Activated CD4-positive, alpha-beta memory T cell treated with anti-CD3 and anti-CD28 coated beads, Interleukin-2, amount 10 ng/mL, durations not matched to agents 7 days and 5 days (primary cell): ENCODE measurements at places on chromosomes 5 and 9.
A peak's percentile ranks its signal among the peaks of the same experiment; 100 is the strongest.

DNA sequence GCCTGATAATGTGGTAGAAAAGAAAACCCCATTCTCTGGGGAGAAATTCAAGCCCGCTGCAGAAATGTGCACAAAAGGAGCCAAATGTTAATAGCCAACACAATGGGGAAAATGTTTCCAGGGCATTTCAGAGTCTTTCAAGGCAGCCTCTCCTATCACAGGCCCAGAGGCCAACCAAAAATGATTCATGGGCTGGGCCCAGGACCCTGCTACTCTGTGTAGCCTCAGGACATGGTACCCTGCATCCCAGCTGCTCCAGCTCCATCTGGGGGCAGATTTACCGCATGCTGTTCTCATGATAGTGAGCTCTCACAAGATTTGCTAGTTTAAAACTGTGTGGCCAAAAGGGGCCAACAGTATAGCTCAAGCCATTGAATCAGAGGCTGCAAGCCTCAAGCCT, 41.1 kb downstream of the RAPGEF6 start:
- no peak for DNase-seq

DNA sequence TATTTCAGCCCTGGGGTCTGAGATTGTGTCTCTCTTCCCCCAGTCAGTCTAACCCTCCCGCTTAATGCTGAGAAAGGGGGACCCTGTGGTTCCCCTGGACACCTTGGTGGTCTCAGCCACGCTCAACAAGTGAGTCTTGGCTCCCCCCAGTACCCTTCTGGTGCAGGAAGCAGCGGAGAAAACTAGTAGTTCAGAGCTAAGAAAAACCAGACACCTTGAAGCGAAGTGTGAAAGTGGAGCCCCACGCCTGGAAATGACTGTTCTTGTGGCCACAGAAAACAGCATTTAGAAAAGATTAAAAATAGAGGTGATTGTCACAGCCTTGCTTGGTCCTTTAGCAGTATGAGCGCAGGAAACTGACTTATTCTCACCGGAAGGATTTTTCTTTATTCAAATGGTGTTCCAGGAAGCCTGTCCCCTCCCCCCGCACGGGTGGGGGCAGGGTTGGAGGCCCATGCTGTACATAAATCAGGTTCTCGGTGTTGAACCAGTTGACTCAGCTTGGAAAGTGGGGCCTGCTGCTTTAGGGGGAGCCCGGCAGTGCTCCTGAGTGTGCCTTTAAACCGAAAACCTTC, 8.1 kb downstream of the ARPC5L start:
- peak; percentile 90 for DNase-seq

GRCh38 chr9:134210908-134211810, 46.8 kb upstream of the RNU6ATAC start:
- no peak for DNase-seq

DNA sequence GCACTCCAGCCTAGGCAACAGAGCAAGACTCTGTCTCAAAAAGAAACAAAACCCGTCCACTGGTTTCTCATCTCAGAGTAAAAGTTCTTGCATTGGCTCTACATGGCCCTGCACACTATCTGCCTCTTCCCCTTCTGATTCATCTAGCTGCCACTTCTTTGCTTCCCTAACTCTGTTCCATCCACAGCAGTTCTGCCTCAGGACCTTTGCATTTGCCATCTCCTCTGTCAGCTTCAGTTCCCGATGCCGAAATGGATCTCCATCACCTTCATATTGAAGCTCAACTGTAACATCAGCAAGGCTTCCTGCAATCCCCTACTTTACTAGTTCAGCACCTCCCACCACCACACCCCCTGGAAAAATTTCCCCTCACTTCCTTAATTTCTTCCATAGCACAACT, 1.2 kb upstream of the PIGO start:
- DNase-seq, result no peak

DNA sequence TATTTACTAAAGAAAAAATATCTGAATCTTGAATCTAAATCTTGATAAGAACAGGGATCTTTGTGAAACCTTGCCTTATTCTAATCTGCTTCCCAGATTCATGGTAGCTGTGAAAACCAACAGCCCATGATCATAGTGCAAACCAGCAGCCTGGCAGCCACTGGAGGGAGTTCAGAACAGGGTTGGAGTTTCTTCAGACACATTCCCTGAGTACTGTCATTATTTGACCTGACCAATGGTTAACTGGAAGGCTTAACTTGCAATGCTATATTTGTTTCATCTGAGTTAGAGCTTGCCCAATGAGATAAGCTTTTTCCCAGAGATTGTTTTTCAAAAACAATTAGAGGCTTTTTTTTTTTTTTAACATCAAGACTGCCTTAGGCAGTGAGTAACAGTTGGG, 47.8 kb downstream of the LOX start:
- DNase-seq, result no peak

DNA sequence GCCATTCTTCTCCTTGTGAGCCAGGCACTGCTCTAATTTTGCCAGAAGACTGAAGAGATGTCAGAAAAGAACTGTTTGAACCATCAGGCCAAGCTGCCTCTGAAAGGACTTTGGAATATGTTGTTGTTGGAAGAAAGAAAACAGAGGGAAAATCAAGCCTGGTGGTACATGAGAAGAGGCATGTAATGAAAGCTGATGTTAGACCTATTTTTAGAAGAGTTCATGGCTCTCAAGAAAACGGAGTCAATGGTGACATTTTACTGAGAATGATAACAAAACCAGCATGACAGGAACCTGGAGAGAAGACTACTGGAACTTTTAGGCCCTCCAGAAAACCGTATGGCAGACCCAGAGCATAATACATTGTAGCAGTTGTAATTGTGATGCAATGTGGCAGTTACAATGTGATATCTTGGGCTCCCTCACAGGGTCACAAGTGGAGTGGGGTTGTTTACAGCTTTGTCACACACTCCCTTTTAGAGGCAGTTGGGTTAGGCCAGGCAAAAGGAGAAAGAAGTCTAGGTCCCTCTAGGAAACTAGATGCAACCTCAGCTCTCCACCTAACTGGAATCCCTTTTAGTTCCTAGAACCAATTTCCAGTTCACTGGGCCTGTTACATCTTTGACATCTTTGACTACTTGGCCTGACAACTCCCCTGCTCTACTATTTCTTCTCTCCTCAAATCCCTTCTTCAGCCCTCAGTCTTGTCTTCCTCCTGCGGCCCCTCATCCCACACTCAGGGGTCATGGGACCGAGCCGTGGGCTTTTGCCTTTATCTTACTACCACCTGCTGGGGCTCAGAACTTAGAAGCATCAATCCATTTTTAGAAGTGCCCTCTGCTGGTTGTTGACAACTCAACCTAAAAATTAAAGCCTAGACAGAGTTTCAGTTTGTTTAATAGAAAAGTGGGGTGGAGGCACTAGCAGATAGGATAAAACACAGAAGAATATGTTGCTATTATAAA, 61.2 kb upstream of the JAK2 start:
- DNase-seq, result no peak

DNA sequence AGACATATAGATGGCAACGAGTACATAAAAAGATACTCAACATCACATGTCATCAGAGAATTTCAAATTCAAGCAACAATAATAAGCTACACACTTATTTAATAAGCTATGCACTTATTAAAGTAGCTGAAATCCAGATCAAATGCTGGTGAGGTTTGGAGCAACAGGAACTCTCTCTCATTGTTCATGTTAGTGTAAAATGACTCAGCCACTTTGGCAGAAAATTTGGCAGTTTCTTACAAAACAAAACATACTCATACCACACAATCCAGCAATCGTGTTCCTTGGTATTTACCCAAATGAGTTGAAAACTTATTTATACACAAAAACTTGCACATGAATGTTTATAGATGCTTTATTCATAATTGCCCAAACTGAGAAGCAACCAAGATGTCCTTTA, 131.5 kb upstream of the NFIL3 start:
- DNase-seq, result no peak

DNA sequence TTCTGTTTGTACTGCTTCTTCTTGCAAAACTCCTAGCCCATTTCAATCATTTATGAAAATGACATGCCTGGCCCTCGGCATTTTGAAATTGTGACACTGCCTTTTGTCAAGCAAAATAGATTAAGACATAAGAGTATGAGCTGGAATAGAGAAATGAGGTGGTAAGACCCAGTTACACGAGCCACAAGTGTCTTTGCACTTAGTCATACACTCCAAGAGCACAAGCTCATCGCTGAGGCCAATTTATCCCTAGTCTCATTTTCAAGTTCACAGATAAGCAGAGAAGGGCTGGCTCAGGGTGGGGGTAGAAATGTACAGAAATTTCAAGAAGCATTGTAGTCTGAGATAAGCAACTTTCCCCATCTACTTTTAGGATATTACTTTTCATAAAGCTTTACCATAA, 40.6 kb upstream of the MAP1B start:
- DNase-seq, result no peak

DNA sequence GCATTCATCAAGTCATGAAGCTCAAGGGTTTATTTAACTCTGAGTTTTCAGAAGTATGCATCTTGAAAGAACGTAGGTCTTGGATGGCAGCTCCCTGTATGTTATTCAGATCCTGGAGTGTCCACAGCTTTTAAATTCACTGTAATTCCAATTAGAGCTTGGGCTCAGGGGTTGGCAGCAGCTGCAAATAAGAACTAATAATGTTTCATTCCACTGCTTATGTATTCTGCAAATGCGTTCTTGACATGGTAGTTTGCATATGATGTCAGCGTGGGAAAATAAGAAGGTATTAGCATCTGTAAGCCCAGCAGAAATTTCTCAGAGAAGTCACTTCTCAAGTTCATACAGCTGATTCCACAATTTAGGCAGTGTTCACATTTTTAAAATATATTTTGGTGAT, 58.4 kb downstream of the RORB start:
- DNase-seq, result no peak

- no peak for DNase-seq
Observed at GRCh38 chr5:157658893-157659292, 6.7 kb upstream of the SOX30 start.

- DNase-seq, result no peak
Observed at GRCh38 chr9:114416290-114416689, 28.5 kb upstream of the AKNA start.

DNA sequence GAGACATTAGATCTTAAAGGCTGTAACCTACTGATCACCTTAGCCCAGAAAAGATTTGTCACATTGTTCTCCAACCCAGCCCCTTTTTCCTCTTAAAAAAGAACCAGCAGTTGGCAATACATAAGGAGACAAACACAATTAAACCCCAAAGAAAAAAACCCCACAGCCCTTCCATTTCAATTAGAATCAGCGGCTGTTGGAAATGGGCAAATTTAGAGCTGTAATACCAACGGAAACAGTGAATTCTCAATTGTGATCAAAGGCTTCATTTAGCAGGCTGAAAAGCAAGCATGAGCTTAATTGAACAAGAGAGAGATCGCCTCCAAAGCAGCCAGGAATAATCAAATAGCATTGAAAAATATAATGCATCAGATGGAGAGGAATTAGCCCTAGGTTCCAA, 153.6 kb downstream of the FAM114A2 start:
- no peak for DNase-seq

DNA sequence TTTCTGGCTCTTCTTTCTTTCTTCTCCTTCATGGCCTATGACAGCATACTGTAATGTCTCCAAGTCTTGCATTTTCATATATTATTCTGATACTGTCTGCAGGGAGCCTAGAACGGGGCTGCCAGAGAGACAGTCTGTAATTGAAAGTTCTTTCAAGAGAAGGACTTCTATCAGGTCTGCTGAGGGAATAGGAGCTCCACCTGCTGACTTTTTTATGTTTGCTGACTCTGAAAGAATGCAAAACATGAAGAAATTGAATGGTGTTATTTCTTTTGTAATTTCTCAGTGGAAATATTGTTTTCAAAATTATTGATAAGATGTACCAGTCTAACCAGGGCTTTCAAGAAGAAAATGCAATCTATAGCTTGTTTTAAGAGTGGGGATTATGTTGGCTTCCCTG, 121.9 kb upstream of the RFX3 start:
- DNase-seq, result no peak

DNA sequence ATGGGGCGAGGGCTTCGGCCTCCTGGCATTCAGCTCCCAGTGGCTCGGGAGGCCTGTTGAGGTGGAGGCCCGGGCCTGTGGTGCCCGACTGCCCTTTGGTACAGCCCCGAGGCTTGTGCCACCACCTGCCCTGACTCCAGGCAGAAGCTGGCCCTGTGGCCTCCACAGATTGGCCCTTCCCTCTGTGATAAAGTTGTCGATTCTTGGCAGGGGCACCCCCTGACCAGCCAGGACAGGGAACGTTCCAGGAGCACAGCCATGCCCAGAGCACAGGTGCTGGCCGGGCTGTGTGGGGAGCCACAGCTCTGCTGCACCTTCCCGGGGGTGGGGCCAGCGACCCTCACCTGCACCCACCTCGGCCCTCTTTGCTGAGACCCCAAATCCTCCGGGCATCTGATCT, 32.7 kb downstream of the SLC6A18 start:
- DNase-seq, result no peak

DNA sequence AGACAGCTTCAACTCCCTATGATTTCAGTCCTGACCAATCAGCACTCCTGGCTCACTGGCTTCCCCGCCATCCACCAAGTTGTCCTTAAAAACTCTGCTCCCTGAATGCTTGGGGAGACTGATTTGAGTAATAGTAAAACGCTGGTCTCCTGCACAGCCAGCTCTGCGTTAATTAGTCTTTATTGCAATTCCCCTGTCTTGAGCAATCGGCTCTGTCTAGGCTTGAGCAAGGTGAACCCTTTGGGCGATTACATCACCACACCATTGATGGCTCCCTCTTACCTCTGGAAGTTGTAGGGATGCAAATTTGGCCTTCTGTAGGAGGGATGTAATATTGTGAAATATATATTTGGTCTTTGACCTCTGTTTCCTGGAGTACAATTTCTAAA, 2.9 kb upstream of the SLC23A1 start:
- DNase-seq, result no peak

GRCh38 chr5:154743812-154744211, 11.4 kb upstream of the LARP1 start:
- no peak for DNase-seq
